ENCODE measurements at places on chromosomes 12 and 14.

- DNase-seq, result no peak
Measured at GRCh38 chr14:94775091-94775870, 5.4 kb upstream of the GSC start.

DNA sequence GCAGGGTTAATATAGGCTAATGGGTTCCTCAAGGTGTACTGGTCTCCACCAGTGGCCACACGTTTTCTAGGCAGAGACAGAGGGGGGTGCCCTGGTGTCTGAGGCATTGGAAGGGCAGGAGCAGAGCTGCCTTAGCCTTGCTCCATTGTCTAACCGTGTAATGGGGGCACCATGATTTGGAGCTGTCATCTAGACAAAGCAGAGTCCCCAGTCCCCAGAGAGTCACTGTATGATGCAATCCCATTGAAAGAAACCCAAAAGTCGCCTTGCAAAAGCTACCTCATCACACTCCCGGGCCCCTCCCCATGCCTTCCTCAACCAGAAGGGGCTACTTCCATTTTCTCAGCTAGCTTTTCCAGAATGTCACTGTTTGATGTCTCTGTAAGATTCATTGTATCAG is 487.1 kb downstream of the AACS start:
- no peak for DNase-seq

GRCh38 chr12:80293759-80294158 is 150.3 kb upstream of the PTPRQ start:
- DNase-seq, result no peak

- DNase-seq, result no peak
Measured at GRCh38 chr12:111775205-111776193, 8.8 kb downstream of the ALDH2 start.

DNA sequence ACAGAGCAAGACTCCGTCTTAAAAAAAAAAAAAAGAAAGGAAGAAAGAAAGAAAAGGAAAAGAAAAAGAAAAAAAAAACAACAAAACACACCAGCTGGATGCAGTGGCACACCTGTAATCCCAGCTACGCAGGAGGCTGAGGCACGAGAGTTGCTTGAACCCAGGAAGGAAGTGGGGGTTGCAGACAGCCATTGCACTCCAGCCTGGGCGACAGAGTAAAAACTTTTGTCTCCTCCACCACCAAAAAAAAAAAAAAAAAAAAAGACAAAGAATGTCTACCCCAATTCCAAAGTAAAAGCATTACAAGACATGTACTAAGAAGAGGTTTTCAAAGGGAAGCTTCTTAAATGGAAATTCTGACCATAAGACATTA is 53.4 kb downstream of the HNRNPC start:
- no peak for DNase-seq

- peak; percentile 66 for DNase-seq
Measured at GRCh38 chr12:56157201-56158028, 744 bp upstream of the MYL6 start.

DNA sequence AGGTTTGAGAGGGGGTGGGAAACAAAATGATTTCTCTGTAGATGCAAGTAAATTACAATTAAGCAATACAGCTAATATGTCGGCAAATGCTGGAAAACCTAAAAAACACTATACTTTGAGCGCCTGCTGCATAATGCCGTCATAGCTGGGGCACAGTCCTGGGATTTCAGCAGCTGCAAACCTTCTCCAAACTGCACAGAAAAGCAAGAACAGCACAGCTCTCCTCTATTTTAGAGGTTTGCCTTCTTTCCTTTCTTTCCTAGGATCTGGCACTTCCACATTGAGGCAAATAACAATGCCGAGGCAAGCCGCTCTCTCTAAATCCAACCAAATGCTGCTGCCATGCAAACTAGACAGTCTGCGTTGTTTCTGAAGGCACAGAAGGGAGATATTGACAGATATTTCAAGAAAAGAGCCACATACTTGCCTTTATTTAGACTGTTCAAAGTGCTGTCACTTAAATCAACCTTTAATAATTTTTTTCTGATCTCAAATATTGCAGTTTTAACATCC is 287.1 kb upstream of the G2E3 start:
- no peak for DNase-seq
